GOT3 (cell line): ENCODE measurements at places on chromosomes 11 and 22.

GRCh38 chr11:83041126-83041525 lies 30.6 kb downstream of the RAB30 start:
- DNase-seq, result no peak

GRCh38 chr11:133525976-133526375 lies 6.3 kb downstream of the OPCML start:
- DNase-seq, result no peak

- DNase-seq, result no peak
These were observed 10.2 kb downstream of the PCNX3 start for GRCh38 chr11:65625628-65626342.

DNA sequence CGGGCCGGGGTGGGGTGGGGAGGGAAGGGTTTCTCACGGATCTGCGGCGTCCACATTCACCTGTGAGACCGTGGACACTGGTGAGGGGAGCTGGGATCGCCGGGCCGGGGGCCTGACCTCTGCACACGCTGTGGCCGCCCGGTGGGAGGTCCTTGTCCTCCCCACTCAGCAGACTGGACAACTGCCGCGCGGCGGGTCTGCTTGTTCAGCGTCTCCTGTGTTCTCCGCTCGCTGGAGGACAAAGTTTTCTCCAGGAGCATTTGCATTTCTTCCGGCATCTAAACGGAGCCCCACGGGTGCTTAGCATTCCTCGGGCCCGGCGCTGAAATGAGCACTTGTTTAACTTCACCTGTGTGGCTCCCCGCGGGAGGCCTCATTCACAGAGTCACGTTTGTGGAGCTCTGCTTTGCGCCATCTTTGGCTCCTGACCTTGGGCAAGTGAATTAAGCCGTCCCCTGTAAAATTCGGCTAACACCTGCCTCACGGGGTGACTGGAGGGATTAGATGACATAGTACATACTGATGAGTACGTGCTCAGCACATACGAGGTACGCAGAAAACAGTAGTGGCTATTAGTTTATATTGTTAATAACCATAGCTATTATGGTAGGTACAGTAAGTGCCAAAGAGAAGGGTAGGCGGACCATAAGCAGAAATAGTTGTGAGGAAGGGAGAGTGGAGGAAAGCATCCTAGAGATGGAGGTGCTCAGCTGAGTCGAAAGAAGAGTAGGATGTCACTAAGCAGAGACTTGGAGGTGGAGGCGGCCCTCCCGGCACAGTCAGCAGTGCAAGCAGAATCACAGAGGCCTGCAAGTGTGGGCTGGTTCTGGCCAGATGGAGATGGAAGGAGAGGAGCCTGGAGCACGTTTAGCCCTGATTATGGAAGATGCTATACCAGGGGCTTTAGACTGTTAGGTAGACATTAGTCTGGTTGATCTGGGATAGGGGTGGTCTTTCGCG lies 885 bp downstream of the TRMU start:
- DNase-seq, result no peak

- no peak for DNase-seq
These were observed 4.6 kb upstream of the TM7SF2 start for GRCh38 chr11:65107078-65107477.

DNA sequence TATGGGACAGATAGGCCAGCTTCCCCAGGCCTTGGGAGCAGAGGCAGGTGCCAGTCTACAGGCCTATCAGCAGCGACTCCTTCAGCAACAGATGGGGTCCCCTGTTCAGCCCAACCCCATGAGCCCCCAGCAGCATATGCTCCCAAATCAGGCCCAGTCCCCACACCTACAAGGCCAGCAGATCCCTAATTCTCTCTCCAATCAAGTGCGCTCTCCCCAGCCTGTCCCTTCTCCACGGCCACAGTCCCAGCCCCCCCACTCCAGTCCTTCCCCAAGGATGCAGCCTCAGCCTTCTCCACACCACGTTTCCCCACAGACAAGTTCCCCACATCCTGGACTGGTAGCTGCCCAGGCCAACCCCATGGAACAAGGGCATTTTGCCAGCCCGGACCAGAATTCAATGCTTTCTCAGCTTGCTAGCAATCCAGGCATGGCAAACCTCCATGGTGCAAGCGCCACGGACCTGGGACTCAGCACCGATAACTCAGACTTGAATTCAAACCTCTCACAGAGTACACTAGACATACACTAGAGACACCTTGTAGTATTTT lies 26.6 kb upstream of the L3MBTL2 start:
- DNase-seq, result no peak

DNA sequence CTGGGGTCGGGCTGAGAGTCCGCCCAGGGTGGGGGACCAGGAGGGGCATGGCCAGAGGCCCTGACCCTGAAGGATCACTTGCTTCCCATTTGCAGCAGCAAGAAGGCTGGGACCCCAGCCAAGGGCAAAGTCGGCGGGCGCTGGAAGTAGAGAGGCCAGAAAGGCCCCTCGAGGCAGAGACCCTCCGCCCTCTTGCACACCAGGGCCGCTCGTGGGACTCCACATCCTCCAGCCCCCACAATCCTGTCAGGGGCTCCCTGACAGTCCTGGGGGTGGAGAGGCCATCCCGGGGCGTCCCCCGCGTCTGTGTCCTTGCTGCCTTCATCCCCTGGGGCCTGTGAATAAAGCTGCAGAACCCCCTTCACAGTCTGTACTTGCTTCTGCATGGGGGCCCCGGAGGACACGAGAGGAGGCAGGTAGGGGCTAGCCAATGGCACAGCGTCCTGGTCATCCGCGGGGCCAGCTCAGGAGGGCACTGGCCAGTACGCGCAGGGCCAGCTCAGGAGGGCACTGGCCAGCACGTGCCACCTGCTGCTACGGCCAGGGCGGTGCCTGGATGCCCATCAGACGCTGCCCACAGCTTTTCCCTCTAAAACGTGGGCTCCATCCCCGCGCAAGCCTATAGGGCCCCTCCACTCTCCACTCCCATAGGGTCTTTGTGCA lies 8.7 kb upstream of the MRPL23 start:
- no peak for DNase-seq

DNA sequence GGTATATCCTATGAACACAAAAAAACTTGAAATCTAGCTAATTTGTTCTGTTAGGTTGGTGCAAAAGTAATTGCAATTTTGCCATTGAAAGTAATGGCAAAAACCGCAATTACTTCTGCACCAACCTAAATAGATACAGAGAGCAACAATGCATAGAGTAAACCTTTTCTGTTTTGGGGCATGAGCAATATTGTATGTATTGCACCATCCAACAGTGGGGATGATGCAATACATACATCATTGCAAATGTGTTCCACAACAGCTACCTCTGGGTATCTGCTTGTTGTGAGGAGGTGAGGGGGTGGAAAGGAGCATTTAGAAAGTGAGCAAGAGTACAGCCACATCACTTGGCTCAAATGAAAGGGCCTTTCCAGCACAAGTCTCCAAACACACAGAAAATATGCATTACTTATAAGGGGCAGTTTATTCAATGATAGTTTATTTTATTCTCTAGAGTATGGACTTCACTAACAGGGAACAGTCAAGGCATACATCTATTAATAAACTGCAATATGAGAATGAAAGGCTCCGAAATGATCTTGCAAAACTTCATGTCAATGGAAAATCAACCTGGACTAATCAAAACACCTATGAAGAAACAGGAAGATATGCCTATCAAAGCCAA lies 77.3 kb downstream of the DEUP1 start:
- no peak for DNase-seq

DNA sequence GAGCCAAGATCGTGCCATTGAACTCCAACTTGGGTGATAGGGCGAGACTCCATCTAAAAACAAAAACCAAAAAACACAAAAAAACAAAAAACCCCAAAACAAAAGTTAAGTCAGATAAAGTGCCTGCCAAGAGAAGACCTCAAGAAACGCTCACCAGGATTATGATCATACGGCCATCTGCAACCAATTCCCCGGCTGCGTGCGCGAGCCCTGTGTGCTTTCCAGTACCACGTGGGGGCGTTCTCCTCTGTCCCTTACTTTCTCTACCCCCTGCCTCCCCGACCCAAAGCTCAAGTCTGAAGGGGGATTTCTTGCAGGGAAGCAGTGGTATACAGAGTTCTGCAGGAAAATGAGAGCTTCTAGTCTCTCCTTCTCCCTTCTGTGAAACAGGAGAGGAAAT lies 10.5 kb upstream of the RPS19BP1 start:
- no peak for DNase-seq

DNA sequence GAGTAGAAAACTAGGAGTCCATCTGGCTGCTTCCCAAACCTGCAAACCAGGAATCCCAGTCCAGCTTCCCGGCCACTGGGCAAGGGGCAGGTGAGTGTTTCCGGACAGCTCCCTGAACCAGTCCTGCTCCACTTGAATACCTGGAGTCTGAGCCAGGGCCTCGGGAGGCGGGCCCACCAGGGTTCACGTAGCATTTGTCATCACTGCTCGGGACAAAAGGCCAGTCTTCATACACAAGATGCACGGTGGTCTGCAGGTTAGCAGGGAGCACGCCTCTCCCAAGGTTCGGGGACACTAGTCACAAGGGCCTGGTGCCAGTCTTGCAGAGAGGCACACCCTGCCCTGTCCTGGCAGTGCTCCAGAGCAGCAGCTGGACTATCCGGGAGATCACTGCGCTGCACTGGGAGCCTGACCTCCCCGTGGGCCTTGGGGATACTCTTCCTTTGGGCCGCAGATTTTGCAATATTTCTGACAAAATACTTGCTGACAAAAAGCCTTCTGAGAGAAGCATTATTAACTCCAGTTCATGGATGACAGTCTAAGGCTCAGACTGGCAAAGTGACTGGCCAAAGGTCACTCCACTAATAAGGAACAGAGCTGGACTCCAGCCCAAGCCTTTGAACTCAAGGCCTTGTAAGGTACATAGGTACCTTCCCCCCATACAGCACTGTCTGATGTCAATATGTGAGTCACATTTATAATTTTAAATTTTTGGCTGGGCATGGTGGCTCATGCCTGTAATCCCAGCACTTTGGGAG lies 25.1 kb downstream of the CD6 start:
- no peak for DNase-seq

DNA sequence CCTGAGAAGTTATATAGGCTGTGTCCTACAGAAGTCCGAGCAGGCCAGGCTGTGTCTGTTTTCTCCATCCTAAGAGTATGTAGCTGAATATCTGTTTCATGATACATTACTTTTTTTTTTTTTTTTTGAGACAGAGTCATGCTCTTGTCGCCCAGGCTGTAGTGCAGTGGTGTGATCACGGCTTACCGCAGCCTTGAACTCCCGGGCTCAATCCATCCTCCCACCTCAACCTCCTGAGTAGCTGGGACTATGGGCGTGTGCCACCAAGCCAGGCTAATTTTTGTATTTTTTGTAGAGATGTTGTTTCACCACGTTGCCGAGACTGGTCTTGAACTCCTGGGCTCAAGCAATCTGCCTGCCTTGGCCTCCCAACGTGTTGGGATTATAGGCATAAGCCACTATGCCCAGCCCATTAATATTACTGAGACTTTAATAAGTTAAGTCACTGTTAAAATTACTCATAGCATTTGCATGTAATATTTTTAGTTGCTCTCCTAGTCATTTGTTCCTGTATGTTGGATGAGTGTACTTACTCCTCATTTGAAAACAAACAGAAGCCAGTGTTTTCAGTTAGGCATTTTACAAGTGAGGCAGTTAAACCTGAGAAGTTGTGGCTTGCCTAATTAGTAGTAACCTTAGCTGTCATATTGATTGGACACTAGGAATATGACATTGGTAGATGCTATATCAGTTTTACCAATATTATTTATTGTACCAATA lies 26.1 kb downstream of the DRG1 start:
- DNase-seq, result no peak

- DNase-seq, result no peak
These were observed 36.5 kb upstream of the ARFGAP3 start for GRCh38 chr22:42893371-42894150.

DNA sequence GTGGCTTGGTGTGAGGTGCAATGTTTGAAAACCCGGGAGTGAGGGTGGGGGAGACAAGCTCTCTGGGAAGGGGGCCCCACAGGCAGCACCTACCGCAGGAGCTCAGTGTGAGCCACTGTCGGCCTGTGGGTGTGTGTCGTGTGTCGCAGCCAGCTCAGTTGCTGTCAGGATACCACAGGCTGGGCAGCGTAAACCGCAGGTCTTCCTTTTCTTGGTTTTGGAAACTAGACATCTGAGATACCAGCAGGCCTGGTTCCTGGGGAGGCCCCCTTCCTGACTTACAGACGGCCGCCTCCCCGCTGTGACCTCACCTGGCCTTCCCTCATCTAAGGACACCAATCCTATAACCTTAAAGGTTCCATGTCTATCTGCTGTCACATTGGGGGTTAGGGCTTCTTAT lies 19.4 kb downstream of the IRF7 start:
- DNase-seq, result no peak

- no peak for DNase-seq
These were observed 48.0 kb downstream of the SCUBE1 start for GRCh38 chr22:43295173-43295572.

GRCh38 chr11:14261066-14261465 lies 97.9 kb downstream of the RRAS2 start:
- no peak for DNase-seq

DNA sequence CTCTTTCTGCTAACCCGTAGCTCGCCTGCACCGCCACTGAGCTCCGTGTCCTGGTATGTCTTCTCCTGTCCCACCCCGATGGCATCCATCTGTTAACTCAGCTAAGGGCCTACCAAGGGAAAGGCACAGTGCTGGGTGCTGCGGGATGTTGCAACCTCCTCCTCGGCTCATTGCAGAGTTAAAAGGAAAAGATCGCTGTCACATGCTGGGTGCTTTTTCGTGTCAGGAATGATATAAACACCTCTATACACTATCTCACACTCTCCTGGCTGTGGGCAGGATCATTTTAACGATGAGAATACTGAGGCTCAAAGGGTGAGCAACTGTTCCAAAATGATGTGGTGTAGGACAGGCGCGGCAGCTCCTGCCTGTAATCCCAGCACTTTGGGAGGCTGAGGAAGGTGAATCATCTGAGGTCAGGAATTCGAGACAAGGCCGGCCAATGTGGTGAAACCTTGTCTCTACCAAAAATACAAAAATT lies 10.1 kb downstream of the TXN2 start:
- no peak for DNase-seq

DNA sequence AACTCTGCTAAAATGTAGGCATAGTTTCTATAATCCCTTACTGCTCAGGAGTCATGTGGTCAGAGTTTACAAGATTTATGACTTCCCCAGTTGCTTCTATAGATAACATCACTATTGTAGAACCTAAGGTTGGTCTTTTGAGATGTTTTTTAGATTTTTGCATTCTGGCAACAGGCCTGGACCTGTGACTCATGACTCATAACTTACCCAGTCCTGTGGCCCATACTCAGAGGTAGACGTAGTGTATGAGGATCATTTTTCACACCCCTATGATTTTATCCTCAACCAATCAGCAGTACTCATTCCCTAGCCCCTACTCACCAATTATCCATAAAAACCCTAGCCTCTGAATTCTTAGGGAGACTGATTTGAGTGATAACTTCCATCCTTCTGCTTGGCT lies 384.4 kb upstream of the DDI1 start:
- no peak for DNase-seq

GRCh38 chr11:87443707-87444106 lies 406.0 kb downstream of the TMEM135 start:
- no peak for DNase-seq

DNA sequence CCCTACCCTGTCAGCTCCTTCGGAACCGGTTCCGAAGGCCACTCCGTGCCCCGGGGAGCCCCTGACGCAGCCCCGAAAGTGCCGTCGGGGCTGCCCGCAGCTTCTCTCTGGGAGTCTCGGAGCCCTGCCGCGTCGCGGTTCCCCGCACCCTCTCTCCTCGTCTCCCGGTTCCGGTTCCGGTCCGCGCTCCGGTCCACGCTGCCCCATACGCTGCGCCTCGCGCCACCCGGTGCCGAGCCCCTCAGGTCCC lies 618 bp downstream of the MTA2 start:
- DNase-seq, result no peak
